Activated naive CD4-positive, alpha-beta T cell (primary cell): ENCODE measurements at places on chromosomes 5 and 9.

GRCh38 chr9:95083086-95083768 is 234.3 kb downstream of the FANCC start:
- DNase-seq: no peak

- no peak for DNase-seq
These were observed 628.7 kb upstream of the ZNF608 start for GRCh38 chr5:125375143-125375542.

- DNase-seq: no peak
These were observed 134.6 kb downstream of the EDIL3 start for GRCh38 chr5:84249918-84250630.

GRCh38 chr5:180090769-180091546 is 19.4 kb upstream of the RNF130 start:
- no peak for DNase-seq

DNA sequence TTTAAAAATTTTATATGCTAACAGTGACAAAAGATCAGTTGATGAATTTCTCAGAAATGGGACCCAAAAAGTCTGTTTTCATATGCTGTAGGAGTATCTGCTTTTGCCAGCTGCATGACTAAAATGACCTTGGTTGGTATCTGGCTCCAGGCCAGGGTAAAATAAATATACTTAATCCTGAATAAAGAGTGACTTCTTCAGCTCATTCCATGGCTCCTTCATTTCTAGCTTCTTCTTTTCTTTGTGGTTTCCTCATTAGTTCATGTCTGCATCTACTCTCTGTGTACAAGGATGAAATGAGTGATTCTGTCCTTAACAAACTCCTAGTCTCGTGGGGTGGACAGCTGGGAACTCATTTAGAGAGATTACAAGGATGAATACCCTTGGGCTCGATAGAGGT is 36.0 kb downstream of the RCL1 start:
- no peak for DNase-seq

DNA sequence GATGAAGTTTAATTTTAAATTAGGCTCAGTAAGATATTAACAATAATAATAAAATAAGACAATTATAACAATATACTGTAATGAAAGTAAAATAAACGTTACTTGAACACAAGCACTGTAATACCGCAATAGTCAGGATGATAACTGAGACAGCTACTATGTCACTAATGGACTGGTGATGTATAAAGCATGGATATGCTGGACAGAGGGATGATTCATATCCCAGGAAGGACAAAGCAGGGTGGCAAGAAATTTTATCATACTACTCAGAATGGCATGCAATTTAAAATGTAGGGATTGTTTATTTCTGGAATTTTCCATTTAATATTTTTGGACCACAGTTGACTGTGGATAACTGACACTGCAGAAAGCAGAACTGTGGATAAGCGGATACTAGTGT is 196.9 kb downstream of the VPS13A start:
- DNase-seq: no peak

DNA sequence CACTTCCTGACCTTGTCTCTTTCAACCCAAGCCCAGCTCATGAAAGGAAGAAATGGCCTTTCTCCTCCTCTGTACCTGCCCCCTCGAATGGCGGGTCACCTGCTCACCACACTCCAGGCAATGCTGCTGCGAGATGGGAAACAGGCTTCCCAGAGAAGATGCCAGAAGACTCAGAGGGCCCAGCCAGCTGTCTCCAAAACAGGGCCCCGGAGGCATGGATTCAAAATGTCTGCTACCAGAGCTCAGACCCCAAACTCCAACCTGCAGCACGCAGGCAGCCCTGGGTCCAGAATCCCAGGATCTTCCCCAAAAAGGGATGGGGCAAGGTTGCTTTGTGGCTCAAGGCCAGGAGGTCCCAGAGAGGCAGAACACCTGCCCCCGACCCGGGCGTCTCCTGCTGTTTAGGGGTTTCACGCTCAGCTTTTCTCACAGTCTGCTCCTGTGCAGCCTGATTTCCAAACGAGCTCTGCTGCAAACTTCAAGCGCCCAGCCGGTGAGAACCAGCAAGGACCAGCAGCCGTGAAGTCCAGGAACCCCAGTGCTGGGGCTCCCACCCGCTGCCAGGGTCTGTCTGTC is 42.5 kb downstream of the VAV2 start:
- no peak for DNase-seq

DNA sequence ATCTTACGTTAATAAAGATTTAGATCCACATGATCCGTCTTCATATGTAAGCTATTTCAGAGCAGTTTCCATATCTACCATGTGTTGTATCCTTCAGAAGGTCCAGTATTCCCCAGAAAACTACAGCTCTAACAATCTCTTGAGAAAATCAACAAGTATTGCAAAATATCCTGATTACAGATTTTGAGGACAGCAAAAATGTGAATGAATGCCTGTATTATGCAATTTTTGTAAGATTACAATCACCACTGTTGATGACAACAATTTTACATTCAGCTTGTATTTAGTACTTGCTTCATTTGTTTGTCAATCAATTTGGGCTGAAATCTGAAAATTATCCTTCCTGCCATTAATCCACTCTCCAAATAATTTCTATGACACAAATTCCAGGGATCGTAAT is 43.0 kb upstream of the FLT4 start:
- no peak for DNase-seq

DNA sequence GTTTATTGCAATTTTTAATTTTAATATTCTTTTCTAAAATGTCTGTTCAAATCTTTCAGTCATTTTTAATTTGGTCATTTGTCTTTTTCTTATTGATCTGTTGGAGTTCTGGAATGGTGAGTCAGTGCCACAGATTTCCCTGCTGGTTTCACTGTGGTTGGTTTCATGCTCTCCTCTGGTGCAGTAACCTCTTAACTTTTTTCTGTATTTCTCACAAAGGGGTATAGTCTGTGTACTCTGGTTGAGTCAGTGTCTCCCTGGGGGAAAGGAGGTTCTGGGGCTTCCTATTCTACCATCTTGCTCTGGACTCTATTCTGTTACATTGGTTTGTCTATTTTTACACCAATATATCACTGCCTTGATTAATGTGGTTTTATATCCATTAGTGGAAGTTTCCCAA is 178.8 kb downstream of the CSNK1G3 start:
- no peak for DNase-seq

DNA sequence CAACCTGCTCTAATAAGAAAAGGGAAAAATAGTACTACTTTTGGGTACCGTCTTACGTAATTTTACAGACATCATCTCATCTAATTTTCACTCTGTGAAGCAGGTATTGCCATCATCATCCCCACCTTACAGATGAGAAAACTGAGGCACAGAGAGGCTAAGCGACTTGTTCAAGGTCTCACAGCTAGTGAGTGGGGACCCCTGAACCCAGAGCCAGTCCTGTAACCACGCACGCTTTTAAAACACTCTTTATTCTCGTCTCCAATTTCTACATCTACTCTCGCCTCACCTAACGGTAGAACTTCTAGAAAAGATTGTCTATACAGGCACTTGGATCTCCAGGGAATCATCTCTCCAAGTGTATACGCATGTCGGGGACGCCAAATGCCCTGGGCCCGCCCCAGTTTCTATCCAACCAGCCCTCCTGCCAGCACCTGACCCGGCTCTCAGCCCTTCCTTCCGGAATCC is 1.5 kb upstream of the TRAF1 start:
- DNase-seq: no peak
